ENCODE measurements at places on chromosomes 2 and 18.

DNA sequence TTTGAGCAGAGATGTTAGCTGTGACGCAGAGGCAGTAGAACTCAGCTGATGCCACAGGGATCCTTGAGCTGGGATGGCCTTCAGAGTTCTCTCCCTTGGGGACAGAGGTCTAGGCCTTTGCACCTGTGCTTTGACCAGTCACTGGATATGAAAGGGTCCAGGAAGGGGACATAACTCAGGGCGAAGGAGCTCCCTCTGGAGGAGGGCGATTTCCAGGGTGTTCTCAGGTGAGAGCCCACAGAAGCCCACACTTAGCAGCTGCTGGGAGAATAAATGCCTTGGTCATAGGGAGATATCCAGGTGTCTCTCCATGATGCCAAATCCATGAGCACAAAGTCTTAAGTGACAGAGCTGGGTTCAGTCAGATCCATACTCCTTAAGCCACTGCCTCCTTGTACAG, 369.2 kb downstream of the NYAP2 start:
- no peak for DNase-seq

- no peak for DNase-seq
These were observed 48.6 kb upstream of the NOSTRIN start for GRCh38 chr2:168753765-168754329.

DNA sequence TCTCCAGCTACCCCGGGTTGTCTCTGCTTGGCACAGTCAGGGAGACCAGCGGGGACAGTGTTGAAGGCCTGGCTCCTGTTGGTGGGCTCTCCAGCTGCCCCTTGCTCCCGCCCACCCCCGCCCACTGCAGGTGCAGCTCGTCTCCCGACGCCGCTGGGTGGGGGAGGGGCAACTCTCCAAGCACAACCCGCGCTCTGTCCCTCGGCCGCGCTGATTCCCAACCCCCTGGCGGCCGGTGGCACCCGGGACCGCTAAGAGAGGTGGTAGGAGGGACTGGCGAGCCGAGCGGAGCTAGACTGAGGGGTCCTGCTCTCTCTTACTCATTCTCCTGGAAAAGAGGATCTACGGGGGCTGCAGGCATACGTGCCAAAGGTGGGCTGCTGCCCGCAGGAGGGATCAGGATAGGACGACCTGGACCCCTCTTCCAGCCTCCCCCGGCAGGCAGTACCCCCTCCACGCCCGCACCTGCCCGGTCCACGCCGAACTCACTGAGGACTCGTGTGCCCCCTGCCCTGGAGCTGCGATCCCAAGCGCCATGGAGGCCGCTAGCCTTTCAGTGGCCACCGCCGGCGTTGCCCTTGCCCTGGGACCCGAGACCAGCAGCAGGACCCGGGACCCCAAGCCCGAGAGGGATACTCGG, 44.5 kb downstream of the DDX18 start:
- no peak for DNase-seq

DNA sequence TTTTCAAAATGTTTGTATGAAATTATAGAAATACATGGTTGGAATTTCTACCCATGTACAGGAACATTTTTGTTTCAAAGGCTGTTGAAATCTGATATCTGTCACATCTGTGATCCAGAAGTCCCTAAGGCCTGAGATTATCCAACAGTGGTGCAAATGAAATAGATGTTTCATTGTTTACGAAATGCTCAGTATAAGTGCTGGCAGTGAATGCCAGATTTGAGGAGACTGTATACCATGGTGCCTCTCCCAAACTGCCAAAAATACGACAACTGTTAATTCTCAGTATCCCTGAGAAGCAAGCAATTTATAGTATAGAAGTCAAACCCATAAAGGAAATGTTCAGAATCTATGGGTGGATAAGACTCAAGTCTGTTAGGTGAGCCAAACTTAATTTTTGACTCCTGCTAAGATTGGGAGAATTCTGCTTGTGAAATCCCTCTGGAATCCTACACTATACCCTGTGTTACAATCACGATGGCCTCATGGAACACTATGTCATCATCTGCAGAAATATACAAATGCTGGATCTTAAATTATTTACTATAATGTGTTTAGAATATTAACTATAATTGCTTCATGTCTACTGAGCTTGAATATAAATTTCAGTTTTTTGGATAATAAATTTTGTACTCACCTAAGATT, 71.2 kb upstream of the DOCK10 start:
- no peak for DNase-seq

DNA sequence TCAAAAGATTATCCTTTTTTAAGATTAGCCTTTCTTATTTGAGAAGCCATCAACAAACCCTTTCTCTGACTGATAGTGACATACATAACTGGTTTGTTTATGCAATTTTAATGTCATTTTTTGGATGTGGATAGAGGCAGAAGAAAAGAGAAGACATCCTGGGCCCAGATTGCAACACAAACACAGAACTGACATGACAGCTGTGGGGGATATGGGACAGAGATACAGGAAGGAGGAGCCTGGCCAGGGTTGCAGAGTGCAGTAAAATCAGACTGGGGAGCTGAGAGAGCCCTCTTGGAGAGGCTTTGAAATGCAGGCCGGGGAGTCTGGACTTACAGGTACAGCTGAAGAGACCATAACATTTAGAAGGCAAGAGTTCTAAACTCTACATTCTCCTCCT, 65.1 kb downstream of the SIGLEC15 start:
- DNase-seq: no peak

- DNase-seq: no peak
These were observed 234.9 kb upstream of the CYRIA start for GRCh38 chr2:16900405-16901025.

DNA sequence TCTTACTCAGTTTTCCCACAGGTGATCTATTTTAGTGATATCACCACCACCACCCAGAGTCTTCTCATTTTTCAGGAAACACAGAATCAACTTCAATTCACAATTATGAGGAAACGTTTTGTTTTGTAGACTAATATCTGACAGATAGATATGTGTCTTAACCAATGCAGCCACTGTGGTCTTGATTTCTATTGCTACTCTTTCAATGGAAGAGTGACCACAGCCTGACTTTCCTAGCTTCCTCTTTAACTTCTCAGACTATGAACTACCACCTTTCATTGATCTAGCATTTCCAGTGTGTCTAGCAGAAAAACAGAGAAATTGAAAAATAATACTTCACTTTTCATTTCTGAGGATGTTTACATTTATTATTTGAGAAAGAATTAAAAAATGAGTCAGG, 20.5 kb downstream of the ADAM17 start:
- no peak for DNase-seq

DNA sequence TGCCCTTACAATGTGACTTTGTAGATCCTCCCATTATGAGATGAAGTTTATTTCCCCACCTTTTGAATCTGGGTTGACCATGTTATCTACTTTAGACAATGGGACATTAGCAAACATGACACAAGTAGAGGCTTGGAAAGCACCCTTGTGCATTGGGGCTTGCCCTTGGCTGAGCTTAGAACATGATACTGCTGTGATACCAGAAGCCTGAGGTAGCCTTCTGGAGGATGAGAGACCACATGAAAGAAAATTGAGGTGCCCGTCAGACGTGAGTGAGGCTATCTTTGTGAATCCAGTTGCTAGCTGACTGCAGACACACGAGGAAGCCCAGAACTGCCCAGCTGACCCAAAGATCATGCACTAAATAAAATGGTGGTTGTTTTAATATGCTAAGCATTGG, 341.2 kb downstream of the CYP26B1 start:
- no peak for DNase-seq

DNA sequence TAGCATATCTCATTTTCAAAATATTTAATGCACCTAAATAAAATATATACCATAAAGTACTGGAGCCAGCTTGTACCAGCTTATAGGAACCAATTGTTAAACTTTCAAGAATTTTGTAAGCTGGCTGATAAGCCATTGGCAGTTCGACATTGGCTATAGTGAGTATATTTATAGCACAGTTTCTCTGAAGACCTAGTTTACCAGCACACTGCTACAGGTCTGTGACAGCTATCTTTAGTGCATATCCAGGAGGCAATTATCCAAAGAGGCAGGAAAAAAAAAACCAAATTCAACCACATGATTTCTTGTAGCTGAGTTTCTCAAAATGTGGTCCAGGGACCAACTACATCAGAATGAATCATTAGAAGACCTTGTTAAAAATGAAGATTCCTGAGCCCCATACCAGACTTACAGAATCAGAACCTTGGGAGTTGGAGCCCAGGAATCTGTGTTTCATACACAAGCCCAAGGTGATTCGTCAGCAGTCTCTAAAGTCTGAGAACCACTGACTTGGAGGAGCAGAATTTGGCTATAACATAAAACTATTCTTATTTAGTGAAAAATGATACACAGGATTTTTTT, 279.0 kb upstream of the NRP2 start:
- no peak for DNase-seq

GRCh38 chr18:45851161-45851925, 25.9 kb downstream of the SIGLEC15 start:
- no peak for DNase-seq

DNA sequence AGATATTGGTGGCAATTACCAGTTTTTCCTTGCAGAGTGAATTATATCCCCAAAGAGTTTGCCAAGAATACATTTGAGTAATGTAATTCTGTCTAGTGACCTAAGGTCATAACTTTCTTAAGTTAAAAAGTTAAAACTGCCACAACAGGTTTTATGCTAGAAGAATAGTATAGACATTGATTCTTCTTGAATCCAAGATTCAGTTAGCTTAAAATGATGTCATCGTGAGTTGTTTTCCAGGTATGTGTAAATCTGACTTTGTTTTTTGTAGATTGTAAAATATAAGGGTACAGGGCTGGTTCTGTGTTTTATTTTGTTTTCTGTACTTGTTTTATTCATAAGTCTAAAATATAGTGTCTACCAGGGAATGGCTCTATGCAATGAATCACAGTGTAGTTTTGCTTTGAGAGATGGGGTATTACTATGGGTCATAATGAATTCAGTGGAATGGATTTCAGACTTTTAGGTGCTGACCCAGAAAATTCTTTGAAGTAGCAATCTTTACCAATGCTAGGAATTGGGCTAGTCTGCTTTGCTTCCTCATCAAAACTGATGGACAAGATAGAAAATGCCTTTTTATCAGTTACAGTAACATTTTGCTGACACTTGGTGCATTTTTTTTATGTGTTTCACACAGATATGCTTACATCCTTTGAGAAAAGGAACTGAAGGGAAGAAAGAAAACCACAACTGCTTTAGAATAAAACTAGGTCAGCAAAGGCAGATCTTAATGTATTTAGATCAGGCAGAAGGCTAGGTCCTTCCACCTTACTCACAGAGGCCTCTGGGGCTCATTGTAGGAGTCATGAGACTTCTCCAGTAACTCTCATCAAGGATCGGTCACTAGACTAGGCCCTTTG, 20.8 kb upstream of the MGAT5 start:
- DNase-seq: no peak

- no peak for DNase-seq
These were observed 110.4 kb upstream of the PARD3B start for GRCh38 chr2:204434660-204435462.

- DNase-seq: no peak
These were observed 108.5 kb upstream of the LYPD6 start for GRCh38 chr2:149221898-149222297.

DNA sequence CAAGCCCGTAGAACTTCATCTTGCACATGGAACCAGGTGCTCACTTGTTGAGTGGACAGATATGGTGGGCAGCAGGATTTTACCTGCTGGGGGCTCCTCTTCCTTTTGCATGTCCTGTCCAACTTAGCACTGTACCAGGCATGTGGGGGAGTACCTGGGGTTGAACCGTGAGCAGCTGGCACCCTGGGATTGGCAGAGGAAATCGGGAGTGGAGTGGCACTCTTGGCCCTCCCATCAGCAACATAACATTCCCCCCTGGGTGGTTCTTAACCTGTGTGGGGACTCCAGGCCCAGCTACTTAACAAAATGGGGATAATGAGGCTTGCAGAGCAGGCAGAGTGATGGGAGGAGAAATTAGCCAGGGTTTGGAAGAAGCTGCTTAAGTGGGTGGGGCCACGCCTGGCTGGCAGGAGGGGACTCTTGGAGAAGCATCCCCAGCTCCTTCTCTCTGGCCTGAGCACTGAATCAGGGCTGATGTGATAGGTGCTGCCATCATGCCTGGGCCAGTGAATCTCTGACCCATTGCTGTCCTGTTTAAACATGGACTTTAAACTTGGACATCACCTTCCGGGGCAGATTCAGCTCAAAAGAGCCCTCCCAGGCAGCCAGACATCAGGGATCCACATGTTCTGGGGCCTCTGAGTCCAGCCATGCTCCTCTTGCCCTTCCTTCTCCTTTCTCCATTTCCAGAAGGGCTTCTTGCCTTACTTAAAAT, 15.5 kb downstream of the FOSL2 start:
- DNase-seq: no peak

DNA sequence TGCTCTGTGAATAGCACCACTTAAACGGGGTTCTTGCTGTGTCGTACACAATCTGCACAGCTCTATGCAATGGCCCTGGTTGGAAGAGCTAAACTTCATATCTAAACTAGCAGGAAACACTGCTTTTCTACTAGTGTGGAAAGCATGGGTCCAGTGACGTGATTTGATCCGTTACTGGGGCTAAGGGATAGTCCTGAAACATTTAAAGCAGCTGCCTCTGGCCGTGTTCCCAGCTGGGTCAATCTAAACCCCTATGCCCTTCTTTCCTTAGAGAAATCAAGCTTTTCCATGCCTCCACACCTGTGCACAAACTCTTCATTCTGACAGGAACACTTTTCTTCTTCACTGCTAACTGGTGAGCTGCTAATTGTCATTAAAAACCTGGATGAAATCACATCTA, 5.4 kb upstream of the IGFBP5 start:
- no peak for DNase-seq

GRCh38 chr2:133286326-133286922, 281.8 kb downstream of the NCKAP5 start:
- DNase-seq: no peak

GRCh38 chr18:28177828-28178635, 1.1 kb upstream of the CDH2 start:
- no peak for DNase-seq

GRCh38 chr2:63899639-63900038, 57.9 kb downstream of the UGP2 start:
- DNase-seq: no peak

- no peak for DNase-seq
These were observed 106.9 kb upstream of the SLC8A1 start for GRCh38 chr2:40558761-40559160.

DNA sequence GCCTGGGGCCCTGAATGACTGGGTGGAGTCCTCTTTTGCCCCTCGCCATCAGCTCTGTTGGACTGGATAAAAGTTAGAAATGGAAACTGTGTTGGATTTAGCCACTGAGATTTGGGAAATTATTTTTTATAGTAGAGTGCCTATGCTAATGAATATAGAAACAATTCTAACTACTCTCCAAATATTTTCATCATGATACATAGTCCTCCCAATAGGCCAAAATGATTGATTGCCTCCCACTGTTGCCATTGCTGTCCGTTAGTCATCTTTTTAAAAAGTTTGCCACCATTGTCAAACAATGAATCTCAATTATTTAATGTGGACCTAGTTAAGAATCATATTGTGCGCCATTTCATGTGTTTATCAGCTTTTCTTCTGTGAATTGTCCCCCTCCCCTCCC, 417.0 kb downstream of the GALR1 start:
- no peak for DNase-seq

DNA sequence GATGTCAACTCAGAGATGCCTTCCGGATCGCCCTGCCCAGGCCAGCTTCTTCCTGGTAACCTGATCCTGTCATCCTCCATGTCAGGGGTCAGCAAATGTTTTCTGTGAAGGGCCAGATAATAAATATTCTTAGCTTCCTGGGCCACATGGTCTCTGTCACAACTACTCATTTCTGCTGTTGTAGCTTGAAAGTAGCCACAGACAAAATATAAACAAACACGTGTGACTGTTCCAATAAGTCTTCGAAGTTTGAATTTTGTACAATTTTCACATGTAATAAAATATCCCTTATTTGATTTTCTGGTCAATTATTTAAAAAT, 35.8 kb downstream of the ANXA4 start:
- no peak for DNase-seq

- no peak for DNase-seq
These were observed 13.5 kb downstream of the SNED1 start for GRCh38 chr2:241011751-241012510.

Measured in stimulated activated naive B cell treated with anti-CD40 and anti-IgM and Interleukin-4, amounts not matched to agents 10 μg/mL and 1 μg/mL and 100 μg/mL, for 72 hours (primary cell).